IMR-90 (cell line): ENCODE measurements at places on chromosomes 16 and 17. TPM values are rescaled to one million over a fixed set of nuclear protein-coding genes. Genes with fewer than 3 reads are reported as not detected.
A peak's percentile ranks its signal among the peaks of the same experiment; 100 is the strongest.

GRCh38 chr17:17055286-17056155 lies 13.3 kb downstream of the MPRIP start:
- no peak for DNase-seq
- H3K27me3 ChIP-seq = no peaks in the 10 kb centered on the region
- H3K4me3 ChIP-seq = no peak overlapping the region

DNA sequence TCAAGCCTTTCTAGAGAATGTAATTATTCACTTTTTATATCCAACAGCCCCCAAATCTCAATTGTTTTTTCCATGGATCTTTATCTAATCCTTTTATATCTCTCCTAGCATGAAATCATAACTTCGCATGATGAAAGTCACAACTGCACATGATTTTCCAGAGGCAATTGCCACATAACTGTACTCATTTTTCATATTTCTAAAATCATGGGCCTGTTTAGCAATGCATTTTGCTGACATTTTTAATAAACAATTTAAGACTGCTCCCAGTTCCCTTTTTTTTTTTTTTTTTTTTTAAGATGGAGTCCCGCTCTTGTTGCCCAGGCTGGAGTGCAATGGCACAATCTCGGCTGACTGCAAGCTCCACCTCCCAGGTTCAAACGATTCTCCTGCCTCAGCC lies 83.5 kb downstream of the VMP1 start:
- no peak for DNase-seq
- H3K4me1 ChIP-seq = peaks cover 11% of the 10 kb centered on the region
- no peaks in the 10 kb centered on the region for H3K27me3 ChIP-seq
- H3K36me3 ChIP-seq = no peaks in the 10 kb centered on the region

DNA sequence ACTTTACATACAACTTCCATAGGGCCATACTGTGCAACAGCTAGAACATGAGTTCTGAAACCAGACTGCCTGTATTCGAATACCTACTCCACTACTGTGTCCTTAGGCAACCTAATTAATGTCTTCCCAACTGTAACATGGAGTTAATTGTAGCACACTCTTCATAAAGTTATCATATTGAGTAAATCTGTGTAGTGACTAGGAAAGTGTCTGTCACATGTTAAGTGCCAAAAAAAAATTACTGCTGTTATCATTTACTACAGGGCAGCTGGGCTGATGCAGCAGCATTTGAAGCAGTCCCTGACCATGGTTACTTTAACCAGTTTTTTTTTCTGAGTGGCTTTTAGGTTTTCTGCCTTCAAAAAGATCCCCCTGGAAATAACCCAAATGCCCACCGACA lies 10.9 kb upstream of the ZNF23 start:
- peaks cover 3% of the 10 kb centered on the region; the same call in 1 of the 2 replicates for H3K4me1 ChIP-seq
- no peaks in the 10 kb centered on the region for H3K27me3 ChIP-seq
- H3K4me3 ChIP-seq = no peak overlapping the region
- no peak for DNase-seq

DNA sequence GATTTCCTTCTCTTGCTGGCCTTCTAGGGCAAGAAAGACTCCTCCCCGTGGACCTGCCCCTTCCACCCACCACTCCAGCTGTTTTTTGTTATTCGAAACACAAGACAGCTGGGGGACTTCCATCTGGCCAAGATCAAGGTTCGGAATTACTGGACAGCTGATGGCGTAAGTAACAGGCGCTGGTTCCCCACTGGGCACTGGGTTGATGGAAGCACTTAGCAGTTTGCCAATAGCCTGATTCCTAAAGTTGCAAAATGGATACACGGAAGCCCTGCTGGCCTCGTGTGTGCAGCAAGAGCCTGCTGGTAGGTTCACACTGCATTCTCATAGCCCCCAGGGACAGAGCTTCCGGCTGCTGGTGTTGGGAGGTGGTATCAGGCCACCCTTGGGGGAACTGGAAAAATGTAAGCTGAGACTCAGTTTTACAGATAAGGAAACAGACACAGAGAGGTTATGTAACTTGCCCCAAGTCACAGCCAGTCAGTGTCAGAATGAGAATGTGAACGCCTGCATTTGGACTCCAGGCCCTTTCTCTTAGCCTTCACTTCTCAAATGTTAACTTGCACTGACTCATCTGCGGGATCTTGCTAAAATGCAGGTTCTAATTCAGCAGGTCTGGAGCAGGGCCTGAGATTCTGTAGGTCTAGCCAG lies 171.7 kb downstream of the KATNIP start:
- DNase-seq = peak; percentile 78
- no peaks in the 10 kb centered on the region for H3K27me3 ChIP-seq
- no peak overlapping the region for H3K4me3 ChIP-seq

DNA sequence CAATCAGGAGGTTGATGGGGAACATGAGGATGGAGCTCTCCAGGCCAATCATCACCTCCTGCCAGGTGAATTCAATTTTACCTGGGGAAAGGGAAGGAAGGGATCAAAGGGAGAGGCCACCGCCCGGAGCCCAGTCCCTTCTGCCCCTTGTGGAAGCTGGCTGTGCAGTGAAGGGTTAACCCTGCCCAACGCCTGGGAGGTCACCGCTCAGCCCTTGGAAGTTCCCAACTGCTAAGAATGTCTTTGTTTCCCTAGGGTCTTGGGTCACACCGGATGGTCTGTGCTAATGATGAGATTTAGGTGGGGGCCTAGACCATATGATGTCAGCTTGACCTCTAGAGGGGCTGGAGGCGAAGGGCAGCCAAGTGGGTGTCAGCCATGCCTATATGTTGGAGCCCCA lies 52.1 kb upstream of the GCSH start:
- no peaks in the 10 kb centered on the region for H3K36me3 ChIP-seq
- H3K4me1 ChIP-seq = no peaks in the 10 kb centered on the region
- no peak overlapping the region for H3K4me3 ChIP-seq
- peaks cover 7% of the 10 kb centered on the region for H3K27me3 ChIP-seq
- DNase-seq = no peak

TMEM220 gene
- total RNA-seq = 1.1 and 1.7 TPM in 2 replicates

DNA sequence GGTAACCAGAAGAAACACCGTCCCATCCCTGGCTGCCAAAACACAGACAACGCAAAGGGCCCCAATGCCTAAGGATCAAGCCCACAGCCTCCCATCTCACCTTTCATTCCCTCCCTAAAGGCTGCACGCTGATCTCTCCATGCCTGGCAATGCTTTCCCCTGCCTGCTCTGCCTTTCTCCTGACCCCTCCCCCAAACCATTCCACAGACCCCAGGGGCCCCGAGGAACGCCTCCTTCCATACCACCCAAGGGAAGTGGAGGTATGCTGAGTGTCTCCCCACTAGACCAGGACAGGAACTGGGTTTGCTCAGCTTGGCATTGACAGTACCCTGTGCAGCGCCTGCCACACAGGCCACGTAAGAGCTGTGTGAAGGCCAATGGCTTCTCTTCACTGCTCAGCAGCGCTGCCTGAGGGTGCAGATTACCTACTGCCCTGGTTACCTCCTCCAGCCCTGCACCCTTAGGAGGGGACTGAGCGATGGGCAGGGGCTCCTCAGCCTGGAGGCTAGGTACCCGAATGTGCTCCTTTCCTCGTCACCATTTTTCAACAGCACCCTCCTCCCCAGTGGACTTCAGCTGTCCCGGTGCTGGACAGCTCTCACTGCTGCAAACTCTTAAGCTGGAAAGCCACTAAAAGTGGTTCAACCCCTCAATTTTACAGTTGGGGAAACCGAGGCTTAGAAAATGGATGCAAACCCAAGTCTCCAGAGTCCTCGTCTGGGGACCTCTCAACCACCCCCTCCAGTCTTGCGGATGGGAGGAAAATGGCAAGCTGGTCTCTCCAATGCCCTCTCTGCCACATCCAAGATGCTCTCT lies 45.0 kb downstream of the SRCIN1 start:
- peak; percentile 42 for DNase-seq
- H3K4me3 ChIP-seq = no peak overlapping the region
- H3K27me3 ChIP-seq = peaks cover 70% of the 10 kb centered on the region
- H3K4me1 ChIP-seq = peaks cover 2% of the 10 kb centered on the region; the same call in 1 of the 2 replicates
- H3K27ac ChIP-seq = no peak overlapping the region

- H3K27ac ChIP-seq = no peak overlapping the region
- H3K27me3 ChIP-seq = no peaks in the 10 kb centered on the region
- H3K36me3 ChIP-seq = no peaks in the 10 kb centered on the region
- H3K4me1 ChIP-seq = peaks cover 14% of the 10 kb centered on the region
- no peak overlapping the region for H3K4me3 ChIP-seq
Observed at GRCh38 chr16:68987734-68988457, 117.6 kb upstream of the HAS3 start.

MYH13 gene
- not detected in 2 replicates for total RNA-seq

- no peak for DNase-seq
- H3K27ac ChIP-seq = peak overlapping the region; percentile 32; the same call in 1 of the 2 replicates
- peak overlapping the region; percentile 82 for H3K4me3 ChIP-seq
- H3K27me3 ChIP-seq = no peaks in the 10 kb centered on the region
Observed at GRCh38 chr17:75516619-75517296, 430 bp downstream of the TSEN54 start.
